ENCODE measurements at places on chromosomes 11 and 22.

DNA sequence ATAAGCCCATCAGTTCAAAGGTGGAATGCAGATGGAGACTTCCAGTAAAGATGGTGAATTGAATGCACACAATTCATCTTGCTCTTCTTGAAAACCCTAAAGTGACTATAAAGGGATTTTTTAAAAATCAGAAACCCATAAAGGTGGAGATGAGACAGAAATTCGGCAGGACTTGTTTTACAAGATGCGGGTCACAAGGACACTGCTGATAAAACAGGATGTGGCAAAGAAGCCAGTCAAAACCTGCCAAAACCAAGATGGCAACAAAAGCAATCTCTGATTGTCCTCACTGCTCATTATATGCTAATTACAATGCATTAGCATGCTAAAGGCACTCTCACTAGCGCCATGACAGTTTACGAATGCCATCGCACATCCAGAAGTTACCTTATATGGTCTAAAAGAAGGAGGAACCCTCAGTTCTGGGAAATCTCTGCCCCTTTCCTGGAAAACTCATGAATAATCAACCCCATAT, 137.1 kb downstream of the NECTIN1 start:
- no peak for DNase-seq

DNA sequence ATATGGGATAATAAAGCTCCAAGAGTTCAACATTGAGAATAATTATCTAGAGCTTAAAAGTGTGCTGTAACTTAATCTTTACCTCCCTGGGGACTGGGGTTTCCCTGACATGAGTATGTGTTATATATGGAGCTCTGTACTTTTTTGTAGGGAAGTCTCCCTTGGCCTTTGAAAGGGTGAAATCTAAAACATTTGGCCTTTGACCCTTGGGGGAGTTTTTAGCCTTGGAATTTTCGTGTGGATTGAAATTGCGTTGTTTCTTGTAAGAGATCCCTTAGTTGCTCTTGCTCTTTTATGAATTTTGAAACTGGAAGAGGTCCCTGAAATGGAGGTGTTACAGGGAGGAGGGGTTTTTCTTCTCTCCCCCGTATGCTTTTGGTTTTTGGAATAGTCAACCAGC, 450.0 kb downstream of the NELL1 start:
- DNase-seq = no peak

GRCh38 chr11:3903207-3903896, 47.9 kb downstream of the STIM1 start:
- DNase-seq = peak; percentile 30

- DNase-seq = no peak
Observed at GRCh38 chr11:91067666-91068065, 844.8 kb upstream of the CHORDC1 start.

- no peak for DNase-seq
Observed at GRCh38 chr11:64265176-64266160, 14.1 kb downstream of the PLCB3 start.

DNA sequence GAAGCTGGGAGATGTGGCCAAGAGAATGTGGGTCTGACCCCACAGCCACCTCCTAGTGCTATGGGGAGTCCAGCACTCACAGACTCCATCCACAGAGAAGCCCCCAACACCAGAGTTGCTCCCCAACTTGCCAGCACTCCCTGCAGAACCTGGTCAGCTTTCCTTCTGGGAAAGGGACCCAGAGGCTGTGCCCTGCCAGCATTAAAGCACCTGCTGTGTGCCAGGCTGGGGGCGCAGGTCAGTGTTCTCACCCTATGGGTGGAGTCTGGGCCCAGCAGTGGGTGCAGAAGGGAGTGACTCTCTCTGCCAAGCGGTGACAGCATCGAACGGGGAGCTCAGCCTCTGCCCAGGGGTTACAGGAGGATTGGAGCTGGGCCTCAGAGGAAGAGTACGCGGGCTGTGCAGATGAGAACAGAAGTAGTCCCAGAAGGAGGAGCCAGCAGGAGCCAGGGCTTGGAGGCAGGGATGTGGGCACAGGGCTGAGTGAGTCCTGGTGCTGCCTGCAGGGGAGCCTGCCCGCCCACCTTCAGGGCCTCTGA, 114.4 kb downstream of the MPPED1 start:
- DNase-seq = no peak

DNA sequence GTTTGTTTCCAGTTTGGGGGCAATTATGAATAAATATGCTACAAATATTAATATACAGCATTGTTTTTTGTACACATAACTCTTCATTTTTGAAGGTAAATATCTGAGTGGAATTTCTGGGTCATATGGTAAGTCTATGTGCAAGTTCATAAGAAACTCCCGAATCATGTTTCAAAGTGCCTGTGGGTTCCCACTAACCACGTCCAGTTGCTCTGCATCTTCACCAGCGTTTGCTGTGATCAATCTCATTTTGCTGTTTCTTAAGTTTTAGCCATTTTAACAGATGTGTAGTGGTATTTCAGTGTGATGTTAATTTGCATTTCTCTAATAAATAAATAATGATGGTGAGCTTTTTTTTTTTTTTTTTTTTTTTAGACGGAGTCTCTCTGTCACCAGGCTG, 14.2 kb upstream of the CSRP3 start:
- DNase-seq = no peak

- no peak for DNase-seq
Observed at GRCh38 chr11:67534070-67534679, 10.9 kb upstream of the CABP2 start.

GRCh38 chr11:104984808-104985207, 16.4 kb upstream of the CASP4 start:
- DNase-seq = no peak

DNA sequence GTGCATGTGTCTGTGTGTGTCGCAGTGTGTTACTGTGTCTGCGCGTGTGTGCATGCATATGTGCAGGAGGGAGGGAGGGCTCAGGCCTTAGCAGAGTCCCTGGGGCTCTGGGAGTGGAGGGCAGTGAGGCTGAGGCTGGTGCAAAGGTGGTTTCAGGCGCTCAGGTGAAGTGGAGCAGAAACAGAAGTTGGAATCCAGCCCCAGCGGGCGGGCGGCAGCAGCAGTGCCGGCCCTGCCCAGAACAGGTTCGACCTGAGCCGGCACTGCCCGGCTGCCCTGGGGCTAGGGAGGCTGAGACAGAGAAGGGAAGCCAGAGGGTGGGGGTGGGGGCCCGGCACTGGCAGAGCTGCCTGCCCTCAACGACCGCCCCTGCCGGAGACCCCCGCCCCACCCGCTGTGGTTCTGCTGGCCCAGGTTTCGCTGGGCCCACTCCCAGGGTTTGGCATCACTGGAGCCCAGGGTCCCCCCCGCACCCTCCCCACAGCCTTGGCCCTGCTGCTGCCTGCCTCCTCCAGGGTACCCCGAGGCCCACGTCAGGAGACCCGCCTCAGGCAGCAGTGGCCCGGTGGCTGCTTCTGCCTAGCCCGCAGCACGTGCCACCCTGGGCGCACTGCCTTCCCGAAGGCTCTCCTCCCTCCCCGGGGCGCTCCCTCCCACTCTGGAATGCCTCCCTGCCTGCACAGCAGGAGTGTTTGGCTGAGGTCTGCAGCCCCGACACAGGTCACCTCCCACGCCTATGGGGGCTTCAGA, 13.3 kb downstream of the ASCL2 start:
- no peak for DNase-seq

DNA sequence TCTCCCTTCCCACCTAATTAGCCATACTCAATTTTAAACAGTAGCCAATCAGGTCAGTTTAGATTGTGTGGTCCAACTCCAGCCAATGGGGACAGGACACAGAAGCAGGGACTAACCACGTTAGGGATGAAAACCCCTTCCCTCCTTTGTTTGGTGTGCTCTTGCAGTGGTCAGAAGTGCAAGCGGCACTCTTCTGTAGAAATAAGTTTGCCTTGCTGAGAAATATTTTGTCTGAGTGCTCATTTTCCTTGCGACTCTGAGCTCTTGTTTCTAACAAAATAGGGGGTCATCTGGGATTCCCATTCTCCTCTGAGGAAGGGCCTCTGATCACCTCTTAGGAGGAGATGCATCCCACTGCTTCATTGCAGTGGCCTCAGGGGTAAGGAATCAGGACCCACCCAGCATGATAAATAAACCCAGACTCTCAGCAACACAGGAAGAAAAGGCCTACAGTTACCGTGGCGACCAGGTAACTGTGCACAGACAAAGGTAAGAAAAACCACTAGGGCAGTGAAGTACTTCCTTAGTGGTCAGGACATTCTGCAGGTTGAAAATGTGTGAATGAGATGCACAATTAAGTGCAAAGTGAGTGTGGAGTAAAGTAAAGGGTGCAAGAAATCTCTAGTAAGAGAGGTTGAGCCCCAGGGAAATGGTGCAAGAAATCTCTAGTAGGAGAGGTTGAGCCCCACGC, 55.4 kb downstream of the ZNF280B start:
- DNase-seq = no peak

GRCh38 chr11:75380716-75381420, 18.4 kb upstream of the RPS3 start:
- DNase-seq = peak; percentile 31

DNA sequence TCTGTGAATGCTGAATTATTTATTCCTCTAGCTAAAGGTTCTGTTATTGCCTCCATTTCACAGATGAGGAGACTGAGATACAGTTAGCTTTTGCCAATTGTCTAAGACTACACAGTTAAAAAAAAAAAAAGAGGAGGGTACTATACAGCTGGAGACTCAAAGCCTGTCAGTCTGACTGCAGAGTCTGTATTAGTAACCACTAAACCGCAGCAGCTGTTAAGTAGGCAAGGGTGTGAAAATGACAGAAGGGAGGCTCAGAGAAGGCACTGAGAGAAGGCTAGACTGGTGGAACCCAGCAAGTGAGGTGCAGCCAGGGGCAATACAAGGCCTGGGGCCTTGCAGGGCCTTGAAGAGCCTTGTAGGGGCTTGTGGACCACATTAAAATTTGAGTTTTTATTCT, 181.2 kb downstream of the CSNK2A3 start:
- no peak for DNase-seq

DNA sequence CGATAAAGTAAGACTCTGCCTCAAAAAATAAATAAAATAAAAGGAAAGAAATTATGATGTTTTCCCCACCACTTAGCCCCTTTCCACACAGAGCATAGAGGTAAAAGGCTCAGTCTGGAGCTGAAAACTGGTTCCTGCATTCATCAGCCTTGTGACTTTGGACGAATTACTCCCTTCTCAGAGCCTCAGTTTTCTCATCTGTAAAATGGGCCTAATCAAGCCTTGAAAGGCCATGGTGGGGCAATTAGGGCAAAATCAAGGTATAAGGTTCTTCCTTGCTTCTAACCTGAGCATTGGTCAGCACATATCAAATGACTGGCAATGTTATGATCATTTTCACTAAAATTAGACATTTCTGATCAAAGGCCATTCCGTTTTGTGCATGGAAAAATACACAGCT, 417.7 kb downstream of the MN1 start:
- no peak for DNase-seq

DNA sequence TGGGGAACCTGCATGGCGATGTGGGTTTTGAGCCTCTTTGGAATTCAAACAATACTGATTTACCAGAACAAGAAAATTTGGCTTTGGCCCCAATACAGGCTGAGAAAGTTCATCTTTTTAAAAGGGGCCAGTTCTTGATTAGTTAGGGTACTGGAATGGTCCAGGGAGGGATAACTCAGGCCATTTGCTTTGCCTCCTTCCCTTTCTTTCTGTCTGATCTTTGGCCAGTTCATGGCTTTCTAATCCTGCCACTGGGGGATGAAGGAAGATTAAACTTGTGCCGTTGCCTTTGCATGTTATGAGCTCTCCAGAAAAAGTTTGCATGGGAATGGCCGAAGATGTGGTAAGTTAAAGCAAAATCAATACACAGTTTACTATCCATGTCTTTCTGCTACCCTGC, 78.4 kb downstream of the ADAMTS15 start:
- DNase-seq = no peak

- DNase-seq = no peak
Observed at GRCh38 chr11:104944076-104944475, 24.3 kb downstream of the CASP4 start.

- DNase-seq = no peak
Observed at GRCh38 chr11:17314904-17315426, 36.6 kb upstream of the NCR3LG1 start.

DNA sequence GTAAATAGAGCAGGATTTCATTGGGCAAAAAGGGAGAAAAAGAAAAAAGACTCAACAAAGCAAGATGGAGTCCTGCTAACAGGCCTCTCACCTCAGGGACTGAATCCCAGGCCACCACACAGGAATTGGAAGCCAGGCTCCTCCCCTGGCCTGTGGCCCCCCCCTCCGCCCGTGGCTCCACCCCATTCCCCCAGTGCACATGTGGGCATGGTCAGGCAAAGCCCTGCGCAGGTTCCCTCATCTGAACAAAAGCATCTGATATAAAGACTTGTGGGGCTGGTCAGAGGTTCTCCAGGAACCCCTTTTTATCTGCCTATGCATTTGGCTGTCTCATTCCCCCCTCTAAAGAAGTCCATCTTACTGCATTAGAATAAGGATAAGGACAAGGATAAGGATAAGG, 46.0 kb upstream of the PAK1 start:
- DNase-seq = no peak

- DNase-seq = no peak
Observed at GRCh38 chr22:44578516-44579230, 80.6 kb upstream of the RTL6 start.

GRCh38 chr11:107605061-107606006, 14.4 kb downstream of the ELMOD1 start:
- DNase-seq = no peak

DNA sequence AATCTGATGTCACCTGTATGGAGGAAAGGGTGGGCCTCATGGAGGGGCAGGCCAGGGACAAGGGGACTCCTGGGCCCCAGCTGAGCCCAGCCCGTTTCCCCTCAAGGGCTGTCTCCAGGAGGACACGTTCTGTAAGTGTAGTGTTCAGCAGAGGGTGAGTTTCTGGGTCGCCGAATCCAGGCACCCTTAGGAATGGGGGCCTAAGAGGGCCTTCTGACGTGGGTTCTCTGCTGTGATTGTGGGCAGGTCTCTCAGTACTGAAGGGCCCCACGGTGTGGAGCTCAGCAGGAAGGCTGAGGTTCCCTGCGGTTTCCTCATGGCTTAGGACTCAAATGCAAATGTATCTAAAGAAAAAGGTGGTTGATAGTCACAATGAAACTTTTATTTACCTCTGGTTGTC, 6.5 kb downstream of the PTDSS2 start:
- DNase-seq = no peak

DNA sequence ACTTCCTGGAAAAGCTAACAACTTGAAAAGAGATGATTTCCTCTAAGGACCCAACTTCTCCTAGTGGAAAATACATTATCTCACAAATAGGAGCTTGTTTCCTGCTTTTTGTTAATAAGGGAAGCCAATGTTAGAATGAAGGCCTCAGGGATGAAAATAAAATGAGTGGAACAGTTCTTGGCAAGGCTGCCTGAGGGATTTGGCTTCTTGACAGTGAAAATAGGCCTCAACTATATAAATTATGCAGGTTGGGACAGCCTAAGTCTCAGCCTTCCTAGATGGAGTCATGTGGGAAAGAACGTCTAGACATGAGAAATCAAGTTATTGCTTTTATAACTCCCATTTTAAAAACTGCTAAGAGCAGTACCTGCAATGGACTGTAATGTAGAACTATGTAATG, 92.8 kb upstream of the FIBIN start:
- no peak for DNase-seq

DNA sequence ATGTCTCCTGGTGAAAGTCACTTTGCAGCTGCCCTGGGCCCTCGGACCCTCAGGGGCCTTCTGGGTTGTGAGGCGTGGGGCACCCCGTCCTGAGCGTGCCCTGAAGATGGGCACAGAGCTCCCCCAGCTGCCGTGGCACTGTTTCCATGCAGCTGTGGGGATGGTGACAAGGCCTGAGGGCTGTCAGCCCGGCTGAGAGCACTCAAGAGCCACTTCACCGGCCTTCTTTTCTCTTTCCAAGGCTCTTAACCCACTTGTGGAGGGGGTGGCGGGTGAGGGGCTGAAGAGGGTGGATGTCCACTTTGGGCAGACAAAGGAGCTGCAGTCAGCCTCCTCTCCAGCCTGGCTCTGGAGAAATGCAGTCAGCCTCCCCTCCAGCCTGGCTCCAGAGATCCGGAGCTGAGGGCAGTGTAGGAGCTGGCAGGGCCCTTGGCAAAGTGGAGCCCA, 239.5 kb downstream of the ST3GAL4 start:
- DNase-seq = no peak

Data from AML-193 (cell line).